T-helper 2 cell (primary cell): ENCODE measurements at places on chromosomes 12 and 14.

DNA sequence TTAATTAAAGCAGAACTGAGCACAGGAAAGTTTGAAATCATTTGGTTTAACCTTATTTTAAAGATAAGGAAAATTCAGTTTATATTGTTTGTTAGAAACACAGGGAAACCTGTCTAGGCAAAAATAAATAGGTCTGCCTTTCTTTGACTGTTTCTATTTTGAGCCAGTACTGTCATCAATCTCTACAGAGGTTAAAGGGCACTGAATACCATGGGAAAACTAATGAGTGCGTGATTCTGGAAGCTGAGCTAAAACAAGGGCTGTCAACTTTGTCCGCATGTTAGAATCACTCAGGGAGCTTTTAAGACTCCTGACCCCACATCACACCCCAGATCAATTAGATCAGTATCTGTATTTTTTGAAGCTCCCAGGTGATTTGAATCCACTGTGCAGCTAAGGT lies 38.8 kb downstream of the NOPCHAP1 start:
- no peak for DNase-seq

DNA sequence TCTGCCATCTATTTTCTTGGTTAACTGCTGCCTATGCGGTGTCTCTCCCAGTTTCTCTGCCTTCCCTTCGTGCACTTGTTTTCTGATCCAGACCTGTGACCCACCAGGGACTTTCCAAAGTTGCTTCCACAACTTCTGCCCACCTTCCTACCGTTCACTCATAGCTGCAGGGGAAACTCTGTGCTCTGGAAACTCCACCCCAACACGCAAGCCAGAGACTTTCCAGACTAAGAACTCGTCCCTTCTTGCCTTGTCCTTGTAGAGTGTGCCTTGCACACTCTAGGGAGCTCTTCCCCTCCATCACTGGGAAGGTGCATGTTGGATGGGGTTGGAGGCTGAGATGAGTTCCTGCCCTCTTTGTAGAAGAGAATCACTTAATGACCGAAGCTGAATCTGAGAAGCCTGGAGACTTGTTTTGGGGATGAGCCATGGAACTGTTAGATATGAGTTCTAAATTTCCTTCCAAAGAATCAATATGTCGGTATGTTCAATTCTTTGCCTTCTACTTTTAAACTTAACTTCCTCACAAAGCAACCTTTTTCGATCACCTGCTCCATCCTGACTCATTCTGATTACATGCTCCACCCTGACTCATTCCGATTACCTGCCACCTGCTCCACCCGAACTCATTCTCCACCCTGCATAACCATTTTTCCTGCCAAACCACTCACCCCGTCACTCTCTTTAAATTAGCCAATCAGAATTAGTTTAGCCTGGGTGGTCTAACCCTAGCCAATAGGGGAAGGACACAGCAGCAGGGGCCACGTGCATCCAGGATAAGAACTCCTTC lies 82.1 kb upstream of the CAPRIN2 start:
- DNase-seq: no peak

DNA sequence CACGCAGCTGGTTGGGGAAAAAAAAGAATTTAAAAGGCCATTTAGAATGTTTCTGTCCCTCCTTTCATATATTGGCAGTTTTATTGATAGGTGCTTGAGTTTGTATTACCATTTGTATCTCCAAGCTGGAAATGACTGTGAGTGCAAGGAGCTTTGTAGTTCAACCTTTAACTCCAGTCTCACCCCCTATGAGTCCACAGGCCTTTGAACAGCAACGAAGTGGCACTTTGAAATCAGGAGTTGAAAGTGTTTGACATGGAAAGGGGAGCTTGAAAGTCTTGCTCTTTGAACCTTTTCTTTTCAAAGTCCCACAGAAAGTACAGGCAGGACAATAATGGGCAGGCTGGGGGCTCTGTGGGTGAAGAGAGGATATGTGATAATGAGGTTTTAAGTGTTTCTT lies 480.3 kb downstream of the RERGL start:
- DNase-seq: no peak

- DNase-seq: no peak
Measured at GRCh38 chr14:87152693-87153092, 840.3 kb downstream of the GALC start.

- DNase-seq: no peak
Measured at GRCh38 chr12:2291182-2291832, 238.5 kb downstream of the CACNA1C start.

DNA sequence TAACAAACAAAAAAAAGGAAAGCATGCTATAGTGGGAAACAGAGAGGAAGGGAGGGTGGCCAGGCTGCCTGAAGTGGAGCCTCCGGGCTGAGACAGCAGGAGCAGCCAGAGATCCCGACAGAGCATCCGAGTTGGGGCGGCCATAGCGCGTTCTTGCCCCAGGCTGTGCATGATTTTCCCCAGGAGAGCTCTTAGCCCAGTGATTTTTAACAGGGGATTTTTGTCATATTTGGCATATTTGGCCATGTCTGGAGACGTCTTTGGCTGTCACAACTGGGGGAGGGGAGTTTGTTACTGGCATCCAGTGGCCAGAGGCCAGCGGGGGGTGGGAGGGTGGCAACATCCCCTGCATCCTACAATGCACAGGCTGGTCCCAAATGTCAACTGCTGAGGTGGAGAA lies 23.6 kb downstream of the BDKRB1 start:
- no peak for DNase-seq

- no peak for DNase-seq
Measured at GRCh38 chr12:27468241-27468640, 21.7 kb downstream of the SMCO2 start.

DNA sequence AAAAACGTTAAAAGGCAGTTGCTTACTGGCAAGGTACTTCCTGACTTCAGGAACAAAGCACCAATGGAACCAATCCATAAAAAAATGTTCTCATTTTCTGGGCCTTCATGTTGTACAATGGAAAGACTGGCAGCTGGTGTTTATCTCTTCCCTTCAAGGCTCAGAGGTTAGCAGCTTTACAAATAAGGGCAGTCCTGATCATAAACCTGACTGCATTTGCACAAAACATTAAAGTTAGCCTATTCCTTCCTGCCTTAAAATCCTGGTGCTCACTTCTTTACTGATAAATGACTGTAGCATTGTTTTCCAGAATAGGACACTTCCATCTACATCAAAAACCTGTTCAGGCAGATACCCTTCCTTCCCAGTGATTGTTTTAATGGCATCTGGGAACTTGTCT lies 19.2 kb downstream of the IL26 start:
- no peak for DNase-seq

- DNase-seq: no peak
Measured at GRCh38 chr14:71022939-71023338, 115.7 kb downstream of the PCNX1 start.

GRCh38 chr14:53006931-53007562 lies 56.2 kb upstream of the FERMT2 start:
- DNase-seq: no peak

DNA sequence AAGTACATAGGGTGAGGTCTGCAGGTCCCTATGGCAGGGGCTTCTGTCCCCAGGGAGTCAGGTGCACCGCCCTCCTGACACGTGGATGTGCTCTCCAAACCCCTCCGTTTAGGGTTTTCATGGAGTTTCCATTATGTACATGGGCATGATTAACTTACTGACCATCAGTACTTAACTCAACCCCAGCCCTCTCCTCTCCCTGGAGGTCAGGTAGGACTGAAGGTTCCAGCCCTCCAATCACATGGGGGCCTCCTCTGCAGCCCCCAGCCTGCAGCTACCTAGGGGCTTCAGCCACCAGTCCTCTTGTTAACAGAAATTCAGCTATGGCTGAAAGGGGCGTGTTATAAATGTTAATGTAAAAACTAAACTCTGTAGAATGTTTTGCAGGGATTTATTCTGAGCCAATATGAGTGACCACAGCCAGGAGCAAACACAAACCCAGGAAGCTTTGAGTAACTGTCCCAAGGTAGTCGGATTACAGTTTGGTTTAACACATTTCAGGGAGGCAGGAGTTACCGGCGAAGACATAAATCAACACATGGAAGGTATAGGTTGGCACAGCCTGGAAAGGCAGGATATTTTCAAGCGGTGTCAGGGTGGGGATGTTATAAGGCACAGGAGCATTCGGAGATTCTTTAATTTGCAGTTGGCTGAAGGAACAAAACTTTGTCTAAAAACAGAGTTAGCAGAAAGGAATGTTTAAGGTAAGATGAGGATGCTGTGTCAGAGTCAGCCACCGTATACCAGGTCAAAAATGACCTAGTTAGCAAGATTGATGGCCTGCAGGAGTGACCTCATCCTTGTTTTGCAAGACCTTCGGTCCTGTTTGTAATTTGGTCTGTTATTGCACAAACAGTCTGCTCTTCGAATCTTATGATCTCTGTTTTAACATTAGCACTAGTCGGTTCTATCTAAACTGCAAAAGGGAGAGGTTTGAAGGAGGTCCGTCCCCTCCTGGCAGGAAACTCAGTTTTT lies 75.2 kb downstream of the TNFAIP2 start:
- no peak for DNase-seq

DNA sequence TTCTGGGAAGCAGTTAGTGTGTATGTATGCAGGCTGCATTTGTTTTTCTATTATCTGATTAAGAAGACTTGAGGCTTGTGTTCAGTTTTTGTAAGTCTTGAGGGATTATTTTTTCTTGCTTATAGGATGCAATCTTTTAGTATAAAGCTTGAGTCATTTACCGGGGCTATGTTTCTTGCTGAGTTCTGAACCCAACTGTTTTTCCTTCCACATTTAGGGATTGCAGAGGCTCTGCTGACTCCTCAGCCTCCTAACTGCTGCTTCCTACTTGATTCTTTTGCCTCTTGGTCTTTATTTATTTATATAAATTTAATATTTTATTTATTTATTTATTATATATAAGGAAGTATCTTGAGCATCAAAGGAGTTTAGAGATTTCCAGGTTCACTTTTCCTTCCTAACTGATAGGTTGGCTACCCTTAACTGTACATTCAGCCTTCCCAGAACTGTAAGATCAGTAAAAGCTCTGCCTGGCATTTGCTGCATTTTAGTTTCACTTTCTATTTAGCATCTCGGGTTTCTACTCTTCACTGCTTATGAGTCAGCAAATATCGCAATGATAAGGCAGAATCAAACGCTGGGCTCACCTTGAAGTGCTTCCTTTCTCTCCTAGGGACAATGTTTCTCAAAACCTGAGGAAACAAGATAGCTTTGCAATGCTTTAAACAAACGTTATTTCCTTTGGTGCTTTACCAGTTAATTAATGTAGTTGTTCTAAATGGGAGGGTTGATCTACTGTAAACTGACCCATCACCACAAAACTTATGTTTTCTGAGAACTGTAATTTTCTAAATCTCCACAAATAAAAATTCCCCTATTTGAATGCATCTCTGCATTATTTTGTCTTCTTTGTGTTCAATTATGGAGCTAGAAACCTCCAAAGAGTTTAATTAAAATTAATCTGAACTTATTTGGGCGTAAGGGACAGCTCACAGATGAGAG lies 1183.7 kb upstream of the TMEM132C start:
- no peak for DNase-seq

DNA sequence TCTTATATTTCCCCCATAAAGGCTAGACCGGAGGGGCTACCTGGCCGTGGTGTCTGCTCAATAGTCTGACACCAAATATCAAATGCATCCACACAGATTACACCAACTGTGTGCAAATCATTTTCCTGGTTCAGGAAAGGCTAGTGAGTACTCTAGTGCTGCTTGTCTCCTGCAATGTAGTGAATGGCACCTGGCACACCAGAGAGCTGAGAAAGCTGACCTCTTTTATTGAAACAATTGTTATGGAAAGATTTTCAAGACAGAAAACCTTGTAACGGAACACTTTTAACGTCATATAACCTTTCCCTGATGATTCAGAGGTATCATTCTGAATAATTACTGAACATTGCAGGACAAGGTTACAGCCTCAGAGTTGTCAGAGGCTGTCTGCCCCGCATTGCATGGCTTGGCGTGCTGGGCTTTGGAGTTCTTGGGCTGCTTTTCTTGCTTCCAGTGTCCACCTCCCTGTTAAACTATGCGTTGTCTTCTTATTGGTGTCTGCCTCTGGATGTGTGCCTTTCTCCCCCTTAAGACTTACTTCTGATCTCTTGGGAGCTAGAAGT lies 40.7 kb upstream of the HDAC7 start:
- no peak for DNase-seq

DNA sequence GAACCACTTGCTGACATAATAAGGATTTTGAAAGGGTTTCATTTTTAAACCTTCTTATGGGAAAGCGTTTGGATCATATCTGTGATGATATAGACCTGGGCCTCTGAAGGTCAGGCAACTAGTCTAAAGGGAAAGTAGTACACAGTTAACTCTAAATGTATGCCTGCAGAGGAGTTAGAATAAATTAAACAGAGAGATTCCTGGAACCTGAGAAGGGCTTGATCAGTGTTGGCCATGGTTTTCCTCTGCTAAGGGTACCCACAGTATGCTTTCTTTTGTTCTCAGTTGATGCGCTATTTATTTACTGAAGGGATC lies 14.4 kb upstream of the POLR3B start:
- DNase-seq: no peak

GRCh38 chr12:81570234-81570633 lies 188.9 kb downstream of the PPFIA2 start:
- no peak for DNase-seq

- DNase-seq: no peak
Measured at GRCh38 chr12:93006471-93007208, 77.5 kb upstream of the EEA1 start.

GRCh38 chr14:76705214-76705613 lies 56.1 kb upstream of the VASH1 start:
- DNase-seq: no peak

- no peak for DNase-seq
Measured at GRCh38 chr14:77260631-77261030, 10.4 kb downstream of the NGB start.

DNA sequence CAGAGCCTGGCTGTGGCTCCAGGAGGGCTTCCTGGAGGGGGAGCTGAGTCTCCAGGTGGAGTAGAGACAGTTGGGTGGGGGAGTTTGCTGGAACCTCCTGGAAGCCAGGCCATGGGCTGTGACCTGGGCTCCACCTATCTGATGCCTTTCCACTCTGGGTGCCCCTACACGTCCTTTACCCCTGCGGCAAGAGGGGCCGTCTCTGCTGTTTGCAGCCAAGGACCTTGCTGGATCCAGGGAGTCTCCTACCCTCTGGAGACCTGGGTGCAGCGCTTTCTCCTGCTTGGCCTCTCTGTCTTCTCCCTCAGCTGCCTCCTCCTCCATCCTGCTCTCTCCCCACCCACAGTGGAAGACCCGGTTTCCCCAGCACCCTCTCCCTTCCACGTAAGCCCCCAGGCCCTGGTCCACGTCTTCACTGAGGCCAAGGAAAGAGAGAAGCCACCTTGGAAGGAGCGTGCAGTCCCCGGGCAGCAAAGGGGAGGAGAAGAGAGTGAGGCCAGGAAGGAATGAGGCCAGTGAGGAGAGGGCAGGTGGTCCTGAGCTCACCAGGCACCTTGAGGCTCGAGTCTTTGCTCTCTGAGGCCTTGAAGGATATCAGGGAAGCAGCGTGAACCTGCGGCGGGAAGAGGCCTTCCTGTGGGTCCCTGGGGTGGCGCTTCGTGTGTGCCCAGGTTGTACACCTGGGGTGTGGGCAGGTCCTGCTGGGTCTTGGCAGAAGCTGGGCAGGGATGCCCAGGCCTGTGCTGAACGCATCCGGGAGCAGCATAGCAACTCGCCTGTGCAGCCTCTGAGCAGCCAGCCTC lies 294.3 kb upstream of the RTL1 start:
- DNase-seq: no peak

- no peak for DNase-seq
Measured at GRCh38 chr12:119024356-119024755, 43.0 kb downstream of the SRRM4 start.
